ENCODE measurements at places on chromosomes 1 and 21.

- no peak for DNase-seq
Measured at GRCh38 chr1:113887402-113888175, at the start of gene BCL2L15. BCL2L15 (minus strand) TSS chr1:113887581; CDS start chr1:113887375, 206 bp downstream.

DNA sequence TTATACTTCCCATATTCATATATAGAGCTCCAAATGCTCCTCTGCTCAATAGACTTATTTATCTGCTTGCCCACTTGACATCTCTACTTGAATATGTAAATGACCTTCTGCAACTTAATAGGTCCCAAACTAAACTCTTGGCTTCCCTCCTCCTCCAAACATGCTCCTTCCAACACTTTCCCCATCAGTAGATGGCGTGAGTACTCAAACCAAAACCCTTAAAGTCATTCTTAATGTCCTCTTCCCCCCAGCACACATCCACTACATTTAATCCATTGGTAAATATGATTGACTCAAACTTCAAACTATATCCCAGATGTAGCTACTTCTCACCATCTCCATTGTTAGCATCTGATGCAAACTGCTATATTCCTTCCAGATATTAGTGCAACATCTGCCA, 48.5 kb upstream of the PBX1 start:
- DNase-seq, result no peak

DNA sequence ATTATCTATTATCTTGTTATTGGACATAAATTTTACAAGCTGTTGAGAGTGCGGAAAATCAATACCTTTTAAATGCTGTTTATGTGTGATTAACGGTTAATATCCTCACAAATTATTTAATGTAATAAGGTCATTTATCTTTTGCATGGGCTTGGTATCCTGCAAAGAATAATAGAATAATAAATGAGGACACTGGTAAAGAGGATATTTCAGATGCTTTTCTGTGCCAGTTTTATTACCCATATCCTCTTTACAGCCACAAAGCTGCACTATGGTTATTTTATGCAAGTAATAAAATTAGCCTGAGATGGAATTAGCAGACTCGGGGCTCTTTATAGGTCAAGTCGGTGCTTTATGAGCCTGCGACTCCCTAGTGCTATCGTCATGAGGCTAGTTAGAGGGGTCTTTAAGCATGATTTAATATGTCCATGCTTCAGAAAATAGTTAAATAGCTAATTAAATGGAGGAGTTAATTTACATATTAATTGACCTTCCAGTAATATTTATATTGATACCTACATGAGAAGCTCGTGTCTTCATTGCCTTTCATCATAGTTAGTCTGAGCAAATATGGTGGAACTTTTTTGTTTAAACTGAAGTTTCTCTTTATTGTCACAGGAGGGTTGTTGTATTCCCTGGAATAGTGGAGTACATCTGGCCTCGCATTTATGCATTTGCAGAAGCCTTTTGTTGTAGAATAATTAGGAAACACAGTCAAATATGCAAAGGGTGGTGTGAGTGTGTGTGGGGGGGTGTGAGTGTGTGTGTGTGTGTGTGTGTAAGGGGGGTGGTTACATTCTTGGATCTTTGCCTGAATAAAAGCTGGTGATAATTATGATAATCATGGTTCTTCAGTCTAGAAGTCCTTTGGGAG, 120.3 kb downstream of the ATG4C start:
- no peak for DNase-seq

GRCh38 chr1:13675151-13675651, 24.8 kb upstream of the PRDM2 start:
- no peak for DNase-seq

DNA sequence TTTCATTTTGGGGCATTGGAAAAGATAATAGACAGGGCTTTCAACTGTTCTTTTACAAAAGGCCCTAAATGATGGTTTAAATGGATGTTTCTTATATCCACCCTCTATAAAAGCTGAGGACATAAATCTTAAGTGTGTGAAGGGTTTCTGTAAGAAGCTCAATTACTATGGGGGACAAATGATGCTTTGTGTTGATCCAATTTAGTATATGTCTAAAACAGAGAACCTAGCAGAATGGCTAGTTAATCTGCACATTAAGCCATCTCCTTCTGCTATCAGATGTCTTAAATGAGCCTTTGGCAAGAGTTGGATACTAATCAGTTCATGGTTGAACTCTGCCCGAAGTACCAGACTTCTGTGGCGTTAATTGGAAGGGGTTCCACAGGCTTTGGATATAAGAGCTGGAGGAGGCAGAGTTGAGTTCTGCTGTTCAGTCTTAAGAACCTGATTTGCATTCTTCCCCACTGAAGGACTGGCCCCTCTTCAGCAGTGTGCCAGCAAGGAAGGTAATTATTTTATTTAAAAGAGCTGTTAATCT, 43.1 kb downstream of the PTGFRN start:
- DNase-seq, result no peak

- DNase-seq, result no peak
Measured at GRCh38 chr1:219771080-219771479, 157.3 kb downstream of the SLC30A10 start.

DNA sequence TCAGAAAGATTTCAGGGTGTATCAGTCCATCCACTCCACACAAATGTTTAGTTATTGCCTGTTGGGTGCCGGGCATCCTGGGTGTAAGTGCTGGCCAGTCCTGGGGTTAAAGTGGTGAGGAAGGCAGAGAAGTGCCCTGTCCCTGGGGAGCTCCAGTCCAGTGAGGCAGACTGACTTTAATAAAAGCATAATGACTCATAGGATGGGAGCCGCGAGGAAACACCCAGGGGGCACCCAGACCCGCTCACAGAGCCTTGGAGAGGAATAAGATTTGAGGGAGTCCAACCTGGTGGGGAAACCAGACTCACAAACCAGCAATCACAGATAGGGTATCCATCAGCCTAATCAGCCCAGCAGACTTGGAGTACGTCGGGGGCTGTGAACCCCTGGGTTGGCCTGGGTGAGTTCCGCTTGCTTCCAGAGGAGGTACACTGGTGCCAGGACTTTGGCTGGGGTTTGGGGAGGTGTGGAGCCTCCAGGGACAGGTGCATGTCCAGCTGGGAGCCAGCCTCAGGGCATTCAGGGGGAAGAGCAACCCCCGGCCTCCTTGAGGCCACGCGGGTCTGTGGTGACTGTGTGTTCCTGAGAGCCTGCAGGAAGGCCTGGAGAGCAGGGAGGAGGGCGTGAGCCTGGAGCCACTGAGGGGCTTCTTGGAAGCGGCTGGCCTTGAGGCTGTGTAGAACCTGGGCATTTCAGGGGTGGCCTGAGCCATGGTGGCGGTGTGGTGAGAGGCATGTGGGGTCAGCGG, 3.7 kb downstream of the PEAR1 start:
- no peak for DNase-seq

DNA sequence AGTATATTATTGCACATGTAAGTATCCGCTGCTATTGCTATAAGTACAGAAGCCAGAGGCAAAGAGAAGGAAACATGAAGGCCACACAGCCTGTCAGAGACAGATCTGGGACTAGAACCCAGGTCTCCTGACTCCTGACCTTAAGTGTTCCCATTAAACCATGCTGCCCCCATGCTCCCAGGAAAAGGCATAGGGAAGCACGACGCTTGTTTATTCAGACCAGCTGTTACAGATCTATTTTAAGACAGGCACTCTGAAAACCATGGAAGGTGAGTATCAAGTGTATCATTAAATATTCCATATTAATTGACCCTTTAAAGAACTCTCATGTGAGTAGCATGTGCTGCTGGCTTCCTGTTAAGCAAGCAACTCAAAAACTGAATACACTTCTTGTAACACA, 11.4 kb downstream of the VAV3 start:
- DNase-seq, result no peak

DNA sequence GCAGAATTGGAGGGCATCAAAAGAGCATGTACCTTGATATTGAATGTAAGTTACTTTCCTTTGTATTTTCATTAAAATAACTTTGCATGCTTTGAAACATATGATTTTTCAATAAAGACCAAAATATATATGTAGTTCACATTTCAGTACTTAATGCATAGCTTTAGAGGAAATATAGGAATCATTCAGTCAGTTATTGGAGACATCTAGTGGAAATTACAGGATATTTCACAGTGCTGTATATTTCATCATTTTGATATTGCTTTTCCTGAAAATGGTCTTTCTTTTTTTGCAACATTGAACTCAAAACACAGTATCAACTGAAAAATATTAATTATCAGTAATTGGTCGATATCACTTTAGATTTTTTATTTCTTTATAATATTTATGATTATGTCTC, 375.8 kb downstream of the NCAM2 start:
- no peak for DNase-seq
